Stimulated activated CD4-positive, alpha-beta T cell treated with anti-CD3 and anti-CD28 coated beads, Interleukin-2, amount 100 ng/mL, for 24 hours (primary cell): ENCODE measurements at places on chromosomes 2 and 18.

- DNase-seq = no peak
These were observed 140.5 kb downstream of the ALK start for GRCh38 chr2:29780906-29781305.

DNA sequence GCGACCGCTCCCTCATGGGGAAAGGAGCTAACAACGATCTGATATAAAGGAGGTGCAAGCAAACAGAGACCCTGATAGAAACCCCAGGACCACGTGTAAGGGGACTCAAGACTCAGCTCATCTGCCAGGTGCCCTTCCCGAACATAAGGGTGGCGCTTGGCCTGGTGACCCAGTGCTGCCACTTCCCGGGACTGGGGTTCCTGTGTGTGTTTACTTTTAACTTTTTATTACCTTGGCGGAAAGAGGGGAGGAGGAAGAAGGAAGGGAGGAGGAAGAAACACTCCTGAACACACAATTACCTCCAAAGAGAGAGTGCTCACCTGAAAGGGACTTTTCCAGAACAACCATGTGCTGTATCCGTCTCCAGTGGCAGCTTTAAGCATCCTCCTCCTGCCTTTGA is 56.5 kb upstream of the EDAR start:
- DNase-seq = no peak

GRCh38 chr2:168526641-168527040 is 70.6 kb downstream of the CERS6 start:
- no peak for DNase-seq

GRCh38 chr2:74528600-74529356 is 728 bp downstream of the AUP1 start:
- no peak for DNase-seq

DNA sequence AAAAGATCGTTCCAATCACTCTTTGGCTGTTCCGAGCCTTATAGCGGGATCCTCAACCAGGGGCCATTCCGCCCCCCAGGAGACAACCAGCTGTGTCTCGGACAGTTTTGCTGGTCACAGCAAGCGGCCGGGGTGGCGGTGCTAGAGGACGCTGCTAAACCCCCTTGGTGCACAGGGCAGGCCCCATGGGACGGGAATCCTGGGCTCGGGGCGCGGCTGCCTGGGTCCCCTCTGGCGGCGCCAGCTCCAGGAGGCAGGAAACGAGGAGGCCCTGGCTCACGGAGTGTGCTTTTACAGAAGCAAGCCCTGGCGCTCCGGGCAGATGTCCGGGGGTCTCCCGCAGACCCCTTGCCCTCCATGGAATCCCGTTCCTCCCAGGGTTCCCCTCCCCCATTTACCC is 22.1 kb downstream of the SCYGR8 start:
- no peak for DNase-seq

- no peak for DNase-seq
These were observed 147.2 kb downstream of the DTNA start for GRCh38 chr18:34857320-34857719.

- DNase-seq = no peak
These were observed 228.4 kb upstream of the FBXO11 start for GRCh38 chr2:48134704-48135103.

DNA sequence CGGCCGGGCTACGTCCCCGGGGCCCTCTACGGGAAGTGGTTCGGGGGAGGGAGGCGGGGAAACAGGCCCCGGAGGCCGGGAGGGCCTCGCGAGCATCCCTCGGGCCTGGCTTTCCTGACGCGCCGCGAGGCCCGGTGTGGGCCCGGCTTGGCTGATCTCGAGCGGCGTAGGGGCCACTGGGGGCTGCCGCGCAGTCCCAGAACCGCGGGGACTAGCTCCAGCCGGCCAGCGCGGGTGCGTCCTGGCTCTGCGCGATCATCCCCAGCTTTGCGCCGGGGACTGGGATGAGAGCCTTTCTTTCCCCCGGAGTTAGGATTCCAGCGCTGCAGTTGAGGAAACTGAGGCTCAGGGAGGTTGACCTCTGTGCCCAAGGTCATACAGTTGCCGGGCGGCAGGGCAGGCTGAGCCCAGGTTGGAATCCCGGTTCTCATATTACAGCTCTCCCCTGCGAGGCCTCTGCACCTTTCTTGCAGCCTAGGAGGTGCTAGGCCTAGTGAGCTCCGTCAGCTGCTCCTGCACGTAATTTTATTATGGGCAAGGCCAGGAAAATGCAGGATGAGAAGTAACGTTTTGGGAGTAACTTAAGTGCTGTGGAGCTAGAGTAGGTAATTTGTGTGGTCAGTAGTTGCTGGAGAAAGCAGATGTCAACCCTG is 501 bp downstream of the LPIN1 start:
- DNase-seq = peak; percentile 38

- no peak for DNase-seq
These were observed 90.1 kb downstream of the RTN4 start for GRCh38 chr2:54960164-54960563.

- no peak for DNase-seq
These were observed 195.0 kb downstream of the CYP26B1 start for GRCh38 chr2:71952572-71953188.

- DNase-seq = no peak
These were observed 62.9 kb upstream of the ZFP36L2 start for GRCh38 chr2:43289331-43289730.

DNA sequence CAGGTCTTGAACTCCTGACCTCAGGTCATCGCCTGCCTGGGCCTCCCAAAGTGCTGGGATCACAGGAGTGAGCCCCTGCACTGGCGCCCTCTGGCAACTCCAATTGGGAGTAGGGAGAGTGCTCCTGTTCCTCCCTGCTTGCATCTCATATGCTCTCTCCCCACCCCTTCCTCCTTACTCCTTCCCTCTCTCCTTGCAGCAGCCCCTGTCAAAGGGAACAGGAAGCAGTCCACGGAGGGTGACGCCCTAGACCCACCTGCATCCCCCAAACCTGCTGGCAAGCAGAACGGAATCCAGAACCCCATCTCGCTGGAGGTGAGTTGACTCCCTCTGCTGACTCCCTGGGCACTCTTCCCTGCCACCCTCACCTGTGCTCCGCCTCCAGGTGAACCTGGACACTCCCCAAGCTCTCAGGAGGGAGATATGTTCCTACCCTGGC is 10.7 kb downstream of the ARID5A start:
- no peak for DNase-seq

- no peak for DNase-seq
These were observed 30.4 kb downstream of the MSTN start for GRCh38 chr2:190031969-190032618.

GRCh38 chr2:234682492-234683228 is 185.8 kb upstream of the ARL4C start:
- no peak for DNase-seq

GRCh38 chr2:27832396-27832795 is 57.8 kb downstream of the RBKS start:
- DNase-seq = no peak

GRCh38 chr2:165253178-165253577 is 14.0 kb downstream of the SCN2A start:
- DNase-seq = no peak

DNA sequence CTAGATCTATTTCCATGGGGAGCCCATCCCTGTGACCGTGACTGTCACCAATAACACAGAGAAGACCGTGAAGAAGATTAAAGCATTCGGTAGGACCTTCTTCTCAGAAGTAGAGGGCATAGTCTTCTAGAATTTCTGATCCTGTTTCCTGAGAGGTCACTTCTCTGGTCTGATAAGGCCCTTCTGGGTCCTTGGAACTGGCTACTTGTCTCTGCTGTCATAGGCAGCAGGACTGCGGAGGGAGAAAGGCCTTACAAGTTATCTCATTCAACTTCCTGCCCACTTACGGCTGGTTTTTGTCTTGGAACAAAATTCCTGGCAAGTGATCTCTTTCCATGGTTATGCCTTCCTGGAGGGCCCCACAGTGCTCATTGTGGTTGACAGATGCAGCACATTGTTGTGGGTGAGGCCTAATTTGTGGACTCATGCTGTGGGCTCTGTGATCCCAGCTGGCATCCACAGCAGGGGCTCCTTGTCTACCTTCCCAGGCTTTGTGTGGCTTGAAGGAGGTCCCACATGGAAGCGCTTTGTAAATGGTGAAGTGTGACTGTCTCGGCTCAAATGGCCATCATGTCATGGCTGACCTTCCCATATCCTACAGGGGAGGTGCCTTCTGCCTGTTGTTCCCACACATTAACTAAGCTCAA is 22.0 kb downstream of the SAG start:
- no peak for DNase-seq

- no peak for DNase-seq
These were observed 14.6 kb downstream of the STRADB start for GRCh38 chr2:201466050-201466675.

GRCh38 chr2:102686479-102687439 is 67.4 kb downstream of the SLC9A2 start:
- DNase-seq = no peak

- no peak for DNase-seq
These were observed 18.1 kb upstream of the DNAH7 start for GRCh38 chr2:196086517-196087368.

- DNase-seq = no peak
These were observed 771.7 kb upstream of the SALL3 start for GRCh38 chr18:78207942-78208341.
